ENCODE measurements at places on chromosomes 2 and 18. TPM values are rescaled to one million over a fixed set of nuclear protein-coding genes. Genes with fewer than 3 reads are reported as not detected.

OBSL1 gene
- total RNA-seq, result 66.2 TPM

STEAP3 gene
- 2.6 TPM for total RNA-seq

CEBPZOS gene
- 33.7 TPM for total RNA-seq

DSC1 gene
- total RNA-seq, result 19.3 TPM

NT5C1B gene
- total RNA-seq, result 4.3 TPM

GRCh38 chr2:25490217-25490616 is 148.5 kb upstream of the DNMT3A start:
- DNase-seq, result no peak

DNA sequence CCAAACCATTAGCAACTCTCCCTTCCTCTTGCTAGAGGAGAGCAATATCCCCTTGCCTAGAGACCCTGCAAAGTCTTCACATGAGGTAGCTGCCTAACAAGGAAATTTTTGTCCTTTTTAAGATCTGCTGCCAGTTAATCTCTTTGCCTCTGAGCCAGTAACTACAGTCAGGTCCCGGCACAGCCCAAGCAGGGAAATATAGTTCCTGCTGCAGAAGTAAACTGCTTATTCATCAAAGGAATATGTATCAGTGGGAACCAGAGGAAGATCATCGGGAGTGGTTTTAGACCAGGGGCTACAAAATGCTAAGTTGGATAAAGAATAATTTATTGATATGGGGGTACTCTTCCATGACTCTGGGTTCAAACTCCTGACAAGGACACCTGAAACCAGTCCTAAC is 30.6 kb downstream of the CACNB4 start:
- peak; percentile 55 for DNase-seq

GRCh38 chr2:101036562-101036961 is 34.5 kb downstream of the RPL31 start:
- DNase-seq, result peak; percentile 26

- DNase-seq, result no peak
Observed at GRCh38 chr18:48953104-48953706, 2.4 kb upstream of the SMAD7 start.

- no peak for DNase-seq
Observed at GRCh38 chr2:166188084-166188483, 60.3 kb upstream of the SCN1A start.

DNA sequence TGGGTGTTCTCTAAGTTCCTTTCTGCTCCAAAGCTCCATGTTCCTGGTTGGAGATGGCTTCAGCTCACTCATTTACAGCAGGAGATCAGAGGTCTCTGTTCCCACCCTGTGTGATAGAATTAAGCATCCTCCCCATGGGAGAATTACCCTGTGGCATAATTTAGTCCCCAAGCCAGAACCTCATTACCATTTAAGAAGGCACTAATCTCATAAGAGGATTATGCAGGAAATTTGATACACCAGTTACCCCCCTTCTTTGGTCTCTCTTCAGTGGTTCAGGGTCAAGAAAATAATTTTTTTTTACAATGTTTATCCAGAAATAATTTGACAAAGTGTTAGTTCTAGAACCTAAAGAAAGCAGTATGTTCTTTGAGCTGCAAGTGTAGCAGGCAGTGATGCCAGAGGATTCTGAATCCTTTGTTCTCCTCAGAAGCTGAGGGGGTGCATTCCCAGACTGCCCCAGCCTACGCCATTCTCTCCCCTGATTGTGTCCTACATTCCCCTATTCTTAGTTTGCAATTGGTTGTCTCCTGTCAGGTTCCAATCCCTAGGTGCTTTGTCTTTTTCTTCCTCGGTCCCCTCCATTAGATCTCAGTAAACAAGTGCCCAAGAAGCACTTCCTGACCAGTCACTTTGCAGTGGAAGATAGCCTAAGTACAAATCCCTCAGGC is 163.6 kb downstream of the PRKCE start:
- no peak for DNase-seq

DNA sequence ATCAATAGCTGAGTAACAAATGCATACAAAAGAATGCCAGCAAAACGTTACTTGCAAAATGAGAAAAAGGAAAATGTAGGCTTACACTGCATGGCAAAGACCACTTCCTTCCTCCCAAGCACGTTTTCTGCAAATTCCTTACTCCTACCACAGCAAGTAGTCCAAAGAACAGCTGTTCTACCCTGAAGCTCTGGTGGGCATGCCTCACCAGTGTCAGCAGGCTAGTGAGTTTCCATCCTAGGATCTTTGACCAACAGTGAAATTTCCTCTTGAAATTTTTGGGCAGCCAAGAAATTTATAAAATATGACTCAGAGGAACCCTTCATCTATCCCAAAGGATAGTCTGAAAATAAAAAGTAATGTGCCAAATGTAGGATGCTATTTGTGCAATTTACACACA is 123.9 kb downstream of the ZNF532 start:
- no peak for DNase-seq

DNA sequence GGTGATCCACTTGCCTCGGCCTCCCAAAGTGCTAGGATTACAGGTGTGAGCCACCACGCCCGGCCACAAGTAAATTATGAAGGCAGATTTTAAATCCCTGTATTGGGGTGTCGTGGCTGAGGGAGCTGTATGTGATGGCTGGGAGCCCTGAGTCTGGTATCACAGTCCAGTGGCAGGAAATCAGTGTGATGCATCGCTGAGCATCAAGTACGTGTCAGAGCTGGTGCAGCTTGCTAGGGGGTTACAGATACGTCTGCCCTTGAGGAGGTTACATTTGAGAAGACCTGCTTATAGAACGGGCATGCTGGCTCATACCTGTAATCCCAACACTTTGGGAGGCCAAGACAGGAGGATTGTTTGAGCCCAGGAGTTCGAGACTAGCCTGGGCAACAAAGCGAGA is 4.3 kb downstream of the ENOSF1 start:
- DNase-seq, result no peak

DNA sequence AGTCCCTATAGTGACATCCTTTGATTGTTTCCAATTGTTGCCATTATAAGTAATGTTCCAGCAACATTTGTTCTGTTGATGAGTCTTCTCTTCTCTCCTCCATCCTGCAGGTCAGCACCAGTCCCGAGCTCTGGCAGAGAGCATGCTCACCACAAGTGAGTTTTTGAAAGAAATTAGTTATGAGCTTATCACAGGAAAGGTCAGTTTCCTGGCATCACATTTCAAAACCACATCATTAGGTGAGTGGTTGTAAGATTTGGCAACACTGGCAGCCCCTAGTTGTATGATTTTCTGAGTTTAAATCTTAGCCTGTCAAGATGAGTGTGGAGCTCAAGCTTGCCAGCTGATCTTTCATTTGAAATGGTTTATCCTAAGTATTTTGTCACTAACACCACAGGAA is 149.6 kb downstream of the ESCO1 start:
- no peak for DNase-seq

DNA sequence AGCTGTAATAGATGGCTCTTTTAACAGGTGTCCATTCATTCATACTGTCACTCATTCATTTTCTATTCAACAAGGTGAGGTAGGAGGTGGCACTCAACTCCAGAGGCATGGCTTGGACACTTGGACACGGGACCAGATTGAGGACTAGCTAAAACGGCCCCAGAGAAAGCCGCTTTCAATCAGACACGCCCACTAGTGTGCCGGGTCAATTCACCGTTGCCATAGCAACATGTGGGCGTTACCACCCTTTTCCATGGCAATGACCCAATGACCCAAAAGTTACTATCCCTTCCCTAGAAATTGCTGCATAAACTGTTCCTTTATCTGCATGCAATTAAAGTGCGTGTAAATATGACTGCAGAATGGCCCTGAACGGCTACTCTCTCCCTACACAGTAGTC is 49.2 kb upstream of the LGALSL start:
- DNase-seq, result peak; percentile 38

GRCh38 chr2:119544939-119545475 is 758 bp downstream of the CFAP221 start:
- no peak for DNase-seq

DNA sequence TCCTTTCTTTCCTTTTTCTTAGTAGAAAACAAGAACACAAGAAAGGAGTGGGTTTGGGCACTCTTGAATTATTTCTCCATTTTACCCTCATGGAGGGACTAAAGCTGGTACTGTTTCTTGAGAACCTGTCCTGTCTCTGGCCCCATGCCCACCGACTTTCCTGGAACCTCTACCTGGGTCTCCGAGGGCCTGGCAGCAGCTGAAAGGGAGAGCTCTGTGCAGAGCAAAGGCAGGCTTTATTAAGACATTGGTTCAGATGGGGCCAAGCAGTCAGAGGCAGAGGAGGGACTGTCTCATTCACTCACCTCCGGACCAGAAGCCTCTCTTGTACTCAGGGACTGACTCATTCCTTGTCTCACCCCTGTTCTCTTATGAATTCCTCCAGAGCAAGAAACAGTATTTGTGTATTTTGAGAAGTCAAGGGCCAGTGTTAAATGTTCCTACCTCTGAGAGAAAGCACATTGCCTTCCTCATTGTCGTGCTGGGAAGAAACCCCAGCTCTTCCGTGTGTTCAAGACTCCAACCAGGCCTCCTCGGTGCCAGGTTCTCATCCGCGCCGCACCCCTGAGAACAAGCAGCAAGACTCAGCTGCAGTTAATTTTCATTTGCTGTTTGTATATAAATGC is 201.9 kb upstream of the NT5C1B start:
- peak; percentile 16 for DNase-seq

DNA sequence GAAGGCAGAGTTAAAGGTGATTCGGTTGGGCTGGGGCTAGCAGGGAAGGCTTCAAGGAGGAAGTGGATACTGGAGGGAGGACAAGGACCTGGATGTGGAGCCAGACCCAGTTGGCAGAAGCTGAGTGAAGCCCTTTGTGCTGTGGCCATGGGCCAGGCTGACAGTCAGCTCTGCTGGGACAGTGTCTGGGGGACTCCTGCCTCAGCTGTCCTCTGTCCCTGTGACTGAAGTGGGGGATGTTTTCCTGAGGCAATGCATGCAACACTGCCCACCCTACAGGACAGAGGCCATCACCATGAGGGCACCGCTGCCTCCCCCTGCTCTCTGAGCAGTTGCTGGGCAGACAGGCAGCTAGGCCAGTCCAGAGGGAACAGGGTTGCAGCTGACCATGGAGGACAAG is 40.0 kb downstream of the ST8SIA5 start:
- no peak for DNase-seq

DNA sequence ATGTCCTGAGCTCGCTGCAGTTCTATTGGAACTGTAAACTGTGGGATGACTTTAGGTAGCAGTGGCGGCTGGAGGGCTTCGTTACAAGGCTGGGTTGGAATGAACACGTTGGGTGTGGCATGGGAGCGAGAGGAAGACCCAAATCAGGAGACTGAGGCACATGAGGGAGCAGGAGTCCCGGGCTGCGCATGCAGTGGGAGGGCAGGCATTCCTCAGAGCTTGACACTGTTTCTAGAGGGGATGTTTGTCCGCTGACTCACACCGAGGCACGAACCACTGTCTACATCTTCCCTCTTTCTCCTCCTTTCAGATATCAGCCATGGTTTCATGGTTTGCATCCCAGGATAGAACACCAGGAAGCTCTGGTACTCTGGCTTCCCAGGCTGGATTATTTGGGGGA is 40.6 kb upstream of the LAMA1 start:
- peak; percentile 83 for DNase-seq

All from umbilical cord (tissue), 2 donors.